ENCODE measurements at places on chromosomes 7 and 10.

DNA sequence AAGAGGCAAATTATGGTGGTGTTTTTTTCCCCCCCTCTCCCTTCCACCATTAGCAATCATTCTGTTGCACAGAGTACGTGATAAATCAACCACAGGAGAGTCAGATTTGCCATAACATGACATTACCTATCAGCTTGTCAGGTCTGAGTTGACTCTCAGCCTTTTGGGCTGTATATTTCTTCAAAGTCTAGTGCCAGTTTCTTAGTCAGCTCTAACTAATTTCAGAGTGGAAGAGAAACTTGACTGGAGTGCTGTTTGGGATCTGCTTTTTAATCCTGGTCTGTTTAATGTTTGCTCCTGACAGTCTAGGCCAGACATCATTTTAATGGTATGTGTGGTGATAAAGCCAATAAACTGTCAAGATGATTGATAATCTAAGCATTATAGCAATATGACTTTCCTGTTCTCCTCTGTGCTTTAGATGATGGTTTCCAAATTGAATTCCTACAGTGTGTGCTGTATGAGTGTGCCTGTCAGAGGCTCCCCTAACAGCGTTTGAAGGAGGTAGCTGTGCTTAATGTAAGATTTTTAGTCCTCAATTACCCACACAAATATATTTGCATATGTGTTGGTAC lies 76.9 kb downstream of the LRMDA start:
- no peak for DNase-seq

- DNase-seq: no peak
Measured at GRCh38 chr7:5525271-5526099, 101.9 kb upstream of the TNRC18 start.

- no peak for DNase-seq
Measured at GRCh38 chr10:83301732-83302131, 837.6 kb upstream of the GHITM start.

DNA sequence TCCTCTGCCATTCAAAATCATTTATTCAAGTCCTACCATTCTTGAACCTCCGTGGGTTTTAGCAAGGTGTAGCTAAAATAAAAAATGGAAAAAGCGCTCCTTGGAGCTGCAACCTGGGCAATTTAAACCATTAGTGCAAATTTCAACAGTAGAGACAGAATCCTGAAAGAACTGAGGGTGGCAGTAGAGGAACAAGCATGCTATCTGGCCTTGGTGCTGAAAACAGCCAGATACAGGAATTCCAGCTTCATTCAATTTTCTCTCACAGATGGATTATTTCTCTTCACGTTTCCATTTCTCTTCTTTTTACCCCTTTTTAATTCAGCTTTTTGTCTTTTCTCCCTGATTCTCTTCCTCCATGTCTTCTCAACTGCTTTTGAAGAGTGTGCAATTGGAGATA lies 77.7 kb downstream of the OTUD1 start:
- DNase-seq: no peak

DNA sequence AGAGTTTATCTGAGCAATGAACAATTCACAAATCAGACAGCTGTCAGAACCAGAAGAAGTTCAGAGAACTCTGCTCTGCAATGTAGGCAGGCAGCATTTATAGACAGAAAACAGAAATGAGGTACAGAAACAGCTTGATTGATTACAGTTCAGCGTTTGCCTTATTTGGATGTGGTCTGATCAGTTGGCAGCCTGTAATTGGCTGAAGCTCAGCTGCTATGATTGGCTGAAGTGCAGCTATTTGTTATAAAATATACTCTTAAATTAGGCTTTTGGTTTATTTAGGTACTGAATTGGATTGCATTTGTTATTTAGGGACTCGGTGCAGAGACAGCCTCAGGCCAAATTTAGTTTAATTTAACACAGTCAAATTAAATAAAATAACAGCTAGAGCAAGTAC lies 85.8 kb upstream of the JAZF1 start:
- no peak for DNase-seq

- DNase-seq: no peak
Measured at GRCh38 chr10:90417029-90417428, 440.8 kb downstream of the HTR7 start.

- DNase-seq: no peak
Measured at GRCh38 chr10:119693262-119693957, 32.4 kb upstream of the INPP5F start.

GRCh38 chr7:77309714-77310220 lies 106.4 kb downstream of the GSAP start:
- no peak for DNase-seq

DNA sequence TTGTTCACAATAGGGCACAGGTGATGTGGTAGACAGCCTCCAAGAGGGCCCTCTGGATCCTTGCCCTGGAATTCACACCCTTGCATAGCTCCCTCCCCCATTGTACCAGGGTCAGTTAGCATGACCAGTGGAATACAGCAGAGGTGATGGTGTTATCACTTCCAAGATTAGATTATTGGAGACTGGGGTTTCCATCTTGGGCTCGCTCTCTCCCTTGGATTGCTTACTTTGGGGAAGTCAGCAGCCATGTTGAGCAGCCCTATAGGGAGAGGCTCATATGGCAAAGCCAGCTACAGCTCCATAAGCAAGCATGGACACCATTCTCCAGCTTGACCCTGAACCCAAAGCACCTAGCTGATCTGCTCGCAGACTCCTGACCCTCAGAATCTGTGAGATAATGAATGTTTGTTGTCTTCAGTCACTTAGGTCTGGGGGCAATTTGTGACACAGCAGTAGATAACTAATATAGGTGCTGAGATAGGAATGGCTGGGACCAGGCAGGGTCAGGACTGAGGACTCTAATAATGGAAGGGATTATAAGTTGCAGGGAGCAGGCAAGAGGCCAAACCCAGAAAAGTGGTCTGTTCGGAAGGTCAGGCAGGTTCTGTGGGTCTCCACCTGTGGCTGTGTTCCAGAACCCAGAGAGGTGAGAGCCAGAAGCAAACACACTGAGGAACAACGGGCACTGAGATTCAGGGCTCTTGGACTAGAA lies 22.9 kb downstream of the TBXAS1 start:
- DNase-seq: no peak

DNA sequence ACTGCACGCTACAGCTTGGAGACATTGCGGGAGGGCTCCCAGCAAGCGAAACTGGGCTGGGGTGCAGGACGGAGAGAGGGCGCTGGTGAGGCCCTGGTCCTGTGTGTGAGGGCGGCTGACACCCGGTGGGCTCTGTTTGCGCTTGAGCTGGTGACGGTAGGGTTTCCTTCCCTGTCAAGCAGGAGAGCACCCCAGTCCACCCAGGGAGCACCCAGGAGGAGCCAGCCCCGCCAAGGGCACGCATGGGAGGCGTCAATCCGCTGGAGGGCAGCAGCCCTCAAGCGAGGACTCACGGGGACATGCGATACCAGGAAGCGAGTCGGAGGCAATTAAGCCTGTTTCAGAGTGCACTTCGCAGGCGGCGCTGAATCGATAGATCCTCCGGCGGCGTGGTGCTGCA lies 109.4 kb downstream of the MAD1L1 start:
- DNase-seq: no peak

GRCh38 chr7:54596747-54597146 lies 54.6 kb downstream of the VSTM2A start:
- DNase-seq: no peak

GRCh38 chr10:79063661-79064492 lies 4.9 kb upstream of the ZMIZ1 start:
- DNase-seq: no peak

- no peak for DNase-seq
Measured at GRCh38 chr10:110498087-110498981, 627 bp downstream of the DUSP5 start.

DNA sequence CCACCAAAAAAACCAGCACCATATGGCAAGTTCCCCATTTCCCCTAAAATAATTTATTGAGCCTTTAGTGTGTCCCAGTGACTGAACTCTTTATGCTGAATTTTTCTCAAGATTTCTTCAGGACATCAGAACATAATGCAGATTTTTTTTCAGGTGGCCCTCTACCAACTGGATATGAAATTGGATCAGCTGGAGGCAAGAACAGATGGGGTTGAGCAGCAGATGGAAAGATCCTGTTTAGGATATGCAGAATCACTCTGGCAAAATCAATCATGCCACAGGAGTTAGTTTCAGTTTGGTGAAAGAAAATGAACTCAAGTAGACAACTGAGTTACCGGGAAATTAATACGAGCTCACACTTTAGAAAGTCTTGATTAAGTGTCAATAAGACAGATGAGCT lies 761.5 kb upstream of the C7orf33 start:
- DNase-seq: no peak

- DNase-seq: no peak
Measured at GRCh38 chr10:74585231-74586087, 240.9 kb upstream of the KAT6B start.

DNA sequence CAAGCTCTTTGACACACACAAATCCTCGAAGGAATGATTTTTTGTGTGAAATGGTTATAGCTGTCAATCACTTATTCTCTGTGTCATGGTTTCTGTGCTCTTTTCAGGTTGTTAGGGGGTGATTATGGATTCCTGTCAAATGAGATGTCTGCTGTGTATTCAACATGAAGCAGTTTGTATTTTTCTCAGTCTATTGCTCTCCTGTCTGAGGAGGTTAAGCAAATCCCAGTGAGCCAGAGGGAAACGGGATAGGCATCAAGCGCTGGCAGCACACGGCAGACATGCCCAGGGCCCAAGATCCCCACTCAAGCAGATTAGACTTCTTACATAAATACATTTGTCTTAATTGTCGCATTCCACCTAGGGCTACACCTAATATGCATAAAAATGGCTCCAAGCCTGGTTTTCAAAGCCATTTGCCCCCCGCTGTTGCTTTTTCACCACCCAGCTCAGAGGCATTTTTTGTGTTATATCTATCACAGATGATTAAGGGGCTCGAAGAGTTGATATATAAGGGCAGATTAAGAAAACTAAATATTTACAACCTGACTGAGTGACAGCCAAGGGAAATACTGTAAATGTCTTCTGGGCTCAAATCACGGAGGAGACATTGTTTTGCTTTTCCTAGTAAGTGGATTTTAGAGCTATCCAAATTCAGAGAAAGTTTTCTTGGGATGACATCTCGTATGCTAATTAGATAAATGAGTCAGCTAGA lies 192.7 kb upstream of the LRGUK start:
- no peak for DNase-seq

- no peak for DNase-seq
Measured at GRCh38 chr10:89428877-89429276, 14.5 kb downstream of the IFIT5 start.

GRCh38 chr10:34966451-34966850 lies 123.7 kb downstream of the CUL2 start:
- DNase-seq: no peak

DNA sequence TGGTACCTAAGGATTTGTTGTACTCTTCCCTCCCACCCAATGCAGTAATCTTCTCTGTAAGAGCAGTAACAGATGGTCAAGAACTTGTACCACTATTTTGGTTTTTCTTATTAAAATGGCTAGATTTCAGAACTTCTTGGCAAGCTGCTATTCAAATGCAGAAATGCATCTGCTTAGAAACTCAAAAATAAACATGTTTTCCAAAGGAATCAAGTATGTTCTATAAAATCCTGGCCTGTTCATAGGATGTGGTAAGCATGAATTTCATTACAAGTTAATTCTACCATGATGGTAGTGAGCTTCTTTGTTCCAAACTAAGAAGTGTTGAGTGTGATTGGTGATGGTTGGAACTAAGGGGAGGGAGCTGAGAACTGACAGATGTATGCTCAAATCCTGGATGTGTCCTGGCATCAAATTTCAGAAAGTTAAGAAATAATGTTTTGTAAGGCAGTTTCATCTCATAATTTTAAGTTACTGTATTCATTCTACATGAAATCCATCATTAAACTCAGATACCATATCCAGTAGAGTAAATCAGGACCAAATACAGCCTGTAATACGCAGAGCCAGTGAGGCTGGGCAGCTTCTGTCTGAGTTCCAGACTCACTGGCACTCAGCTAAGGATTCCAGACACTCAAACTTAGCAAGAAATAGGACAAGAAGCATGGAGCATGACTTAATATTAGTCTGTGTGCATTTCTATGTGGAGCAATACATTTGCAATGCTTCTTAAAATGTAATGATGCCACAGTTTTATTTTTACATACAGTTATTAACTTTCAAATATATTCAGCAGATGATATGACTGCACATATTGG lies 119.6 kb downstream of the TES start:
- DNase-seq: no peak

- no peak for DNase-seq
Measured at GRCh38 chr7:75804705-75805104, 8.9 kb downstream of the CCL24 start.

DNA sequence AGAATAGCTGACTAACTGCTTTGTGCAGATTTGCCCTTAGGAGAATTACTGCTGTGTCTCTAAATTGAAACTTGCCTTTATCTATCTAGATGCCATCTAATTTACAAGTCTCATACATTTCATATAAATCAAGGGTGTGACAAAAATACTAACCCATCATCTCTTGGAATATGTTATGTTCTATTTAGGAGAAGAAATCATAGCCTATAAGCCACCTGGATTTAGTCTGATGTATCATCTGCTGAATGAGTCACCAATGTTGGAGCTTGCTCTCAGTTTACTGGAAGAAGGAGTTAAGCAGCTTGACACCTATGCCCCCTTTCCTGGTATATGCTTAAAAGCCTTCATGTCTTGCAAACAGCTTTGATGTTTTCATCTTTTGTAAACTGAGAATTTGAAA lies 43.5 kb downstream of the NUP205 start:
- DNase-seq: no peak

- DNase-seq: no peak
Measured at GRCh38 chr7:47283497-47284131, 298.3 kb downstream of the TNS3 start.

DNA sequence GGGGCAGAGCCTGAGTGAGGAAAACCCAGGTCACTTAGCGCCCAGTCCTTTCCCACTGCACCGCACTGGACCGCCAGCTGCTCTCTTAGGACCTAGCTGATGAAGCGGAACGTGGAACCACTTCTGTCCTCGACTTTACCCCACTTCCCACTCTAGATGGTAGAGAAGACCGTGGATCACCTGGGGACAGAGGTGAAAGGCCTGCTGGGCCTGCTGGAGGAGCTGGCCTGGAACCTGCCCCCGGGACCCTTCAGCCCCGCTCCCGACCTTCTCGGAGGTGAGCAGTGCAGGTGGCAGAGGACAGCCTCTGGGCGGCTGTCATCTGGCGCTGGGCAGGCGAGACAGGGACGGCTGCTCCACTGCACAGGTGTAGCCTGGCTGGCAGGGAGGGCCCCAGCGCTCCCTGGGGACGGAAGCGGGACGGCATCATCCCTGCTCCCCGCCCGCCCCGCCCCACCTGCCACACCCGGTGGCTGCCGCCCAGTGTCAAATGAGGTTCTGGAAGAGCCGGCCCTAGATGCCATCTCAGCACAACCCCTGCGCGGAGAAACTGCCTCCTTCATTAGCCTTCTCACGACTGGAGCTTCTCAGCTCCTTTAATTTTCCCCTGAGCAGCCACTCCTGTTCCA lies 11.7 kb downstream of the PLAC9 start:
- DNase-seq: no peak

All from substantia nigra (tissue), 51 donors.